ENCODE measurements at places on chromosomes 3 and 15. TPM values are rescaled to one million over a fixed set of nuclear protein-coding genes. Genes with fewer than 3 reads are reported as not detected.

CCDC39 gene
- 0.65 TPM for total RNA-seq

NSUN3 gene
- total RNA-seq = 12.1 TPM

LHFPL4 gene
- total RNA-seq = not detected

GABRG3 gene
- total RNA-seq = not detected

LRRC2 gene
- total RNA-seq = 1.9 TPM

MYZAP gene
- total RNA-seq = 8.4 TPM

IL17RD gene
- total RNA-seq = 22.9 TPM

CFAP20DC gene
- 0.65 TPM for total RNA-seq

GNAT1 gene
- not detected for total RNA-seq

CPLX3 gene
- not detected for total RNA-seq

MAP6D1 gene
- total RNA-seq = not detected

GOLGA8G gene
- not detected for total RNA-seq

UNC13C gene
- total RNA-seq = 0.05 TPM

TEX55 gene
- not detected for total RNA-seq

CTXND1 gene
- not detected for total RNA-seq

ZNF35 gene
- total RNA-seq = 16.1 TPM

TNIK gene
- 16.5 TPM for total RNA-seq

GOLGA8Q gene
- total RNA-seq = 1.3 TPM

CYP1A2 gene
- not detected for total RNA-seq

CCDC50 gene
- total RNA-seq = 81.7 TPM

LARP6 gene
- 44.7 TPM for total RNA-seq

IGSF10 gene
- total RNA-seq = 5.7 TPM

CSTA gene
- total RNA-seq = 3.5 TPM

EPM2AIP1 gene
- 19.9 TPM for total RNA-seq

FBN1 gene
- 541 TPM for total RNA-seq

ARGFX gene
- total RNA-seq = not detected

NRG4 gene
- not detected for total RNA-seq

NECTIN3 gene
- 21.0 TPM for total RNA-seq

EXOG gene
- 12.3 TPM for total RNA-seq

PCOLCE2 gene
- total RNA-seq = 54.5 TPM

CCR3 gene
- not detected for total RNA-seq

ITIH1 gene
- 2.6 TPM for total RNA-seq

MAP1A gene
- total RNA-seq = 66.8 TPM

ZMYND10 gene
- total RNA-seq = 0.23 TPM

CLEC3B gene
- total RNA-seq = 136 TPM

TASOR gene
- 63.7 TPM for total RNA-seq

TM4SF4 gene
- total RNA-seq = 0.60 TPM

FANCD2OS gene
- total RNA-seq = not detected

SMCO1 gene
- not detected for total RNA-seq

CFAP91 gene
- total RNA-seq = 2.4 TPM

HIGD1A gene
- 163 TPM for total RNA-seq

PLAAT1 gene
- total RNA-seq = 0.65 TPM

OR5K2 gene
- not detected for total RNA-seq

PRR20G gene
- not detected for total RNA-seq

OXSR1 gene
- total RNA-seq = 52.3 TPM

WDR93 gene
- total RNA-seq = not detected

OR4M2 gene
- total RNA-seq = not detected

SEMA3G gene
- total RNA-seq = 17.7 TPM

TMEM207 gene
- not detected for total RNA-seq

MYLK gene
- total RNA-seq = 1,187 TPM

MASP1 gene
- total RNA-seq = 13.9 TPM

GALNT15 gene
- total RNA-seq = 62.2 TPM

ZCWPW2 gene
- total RNA-seq = 2.2 TPM

KBTBD13 gene
- 0.37 TPM for total RNA-seq

DAG1 gene
- total RNA-seq = 90.8 TPM

P2RY14 gene
- total RNA-seq = 5.3 TPM

ULK3 gene
- 19.1 TPM for total RNA-seq

GOLIM4 gene
- total RNA-seq = 44.0 TPM

ALDH1A3 gene
- 29.9 TPM for total RNA-seq
